Endothelial cell of umbilical vein (primary cell): ENCODE measurements at places on chromosomes 2 and 18. TPM values are rescaled to one million over a fixed set of nuclear protein-coding genes. Genes with fewer than 3 reads are reported as not detected.

Gene ATP8B1
- 86.5 and 100 TPM in 2 replicates for total RNA-seq

Gene ZDBF2
- total RNA-seq, result 9.6 and 9.9 TPM in 2 replicates

Gene C1QL2
- not detected in 2 replicates for total RNA-seq

Gene WDR75
- total RNA-seq, result 41.7 and 44.8 TPM in 2 replicates

Gene IL36G
- not detected in 2 replicates for total RNA-seq

Gene EML6
- 1.3 and 2.1 TPM in 2 replicates for total RNA-seq

Gene SLC5A7
- total RNA-seq, result not detected in 2 replicates

Gene ZC3H6
- total RNA-seq, result 2.5 and 3.0 TPM in 2 replicates

Gene ANKRD36C
- total RNA-seq, result 92.8 and 108 TPM in 2 replicates
